ENCODE measurements at places on chromosomes 3 and 15. TPM values are rescaled to one million over a fixed set of nuclear protein-coding genes. Genes with fewer than 3 reads are reported as not detected.

GUCA1C gene
- polyA plus RNA-seq: not detected

CHRD gene
- 17.4 TPM for polyA plus RNA-seq

PLSCR5 gene
- polyA plus RNA-seq: 1.6 TPM

MRPL46 gene
- polyA plus RNA-seq: 29.7 TPM

IMPG2 gene
- 0.81 TPM for polyA plus RNA-seq

PAK6 gene
- polyA plus RNA-seq: 25.6 TPM

HCN4 gene
- polyA plus RNA-seq: 9.0 TPM

ROBO1 gene
- polyA plus RNA-seq: 68.8 TPM

ZNF654 gene
- 10.4 TPM for polyA plus RNA-seq

ALG1L2 gene
- 2.5 TPM for polyA plus RNA-seq

ZNF280D gene
- 40.2 TPM for polyA plus RNA-seq

SLC6A1 gene
- polyA plus RNA-seq: 496 TPM

P3H2 gene
- polyA plus RNA-seq: 9.7 TPM

FBXL22 gene
- polyA plus RNA-seq: 3.0 TPM

ARPP19 gene
- polyA plus RNA-seq: 167 TPM

ALDH1A3 gene
- polyA plus RNA-seq: 2.5 TPM

C3orf70 gene
- polyA plus RNA-seq: 55.0 TPM

ZNF148 gene
- 31.0 TPM for polyA plus RNA-seq

KIF15 gene
- polyA plus RNA-seq: 12.5 TPM

GPR171 gene
- not detected for polyA plus RNA-seq

DUOXA2 gene
- not detected for polyA plus RNA-seq

FGD5 gene
- polyA plus RNA-seq: 12.0 TPM

TGM5 gene
- polyA plus RNA-seq: not detected

SCAANT1 gene
- not detected for polyA plus RNA-seq

NDN gene
- 177 TPM for polyA plus RNA-seq

BBX gene
- polyA plus RNA-seq: 36.0 TPM

C15orf62 gene
- 2.8 TPM for polyA plus RNA-seq

TRPM1 gene
- not detected for polyA plus RNA-seq
